Activated naive CD8-positive, alpha-beta T cell treated with anti-CD3 and anti-CD28 coated beads, Interleukin-2, amount 50 U/mL, for 16 hours (primary cell): ENCODE measurements at places on chromosomes 1 and 21.

GRCh38 chr21:33860332-33860879 lies 55.2 kb downstream of the ATP5PO start:
- DNase-seq = no peak

DNA sequence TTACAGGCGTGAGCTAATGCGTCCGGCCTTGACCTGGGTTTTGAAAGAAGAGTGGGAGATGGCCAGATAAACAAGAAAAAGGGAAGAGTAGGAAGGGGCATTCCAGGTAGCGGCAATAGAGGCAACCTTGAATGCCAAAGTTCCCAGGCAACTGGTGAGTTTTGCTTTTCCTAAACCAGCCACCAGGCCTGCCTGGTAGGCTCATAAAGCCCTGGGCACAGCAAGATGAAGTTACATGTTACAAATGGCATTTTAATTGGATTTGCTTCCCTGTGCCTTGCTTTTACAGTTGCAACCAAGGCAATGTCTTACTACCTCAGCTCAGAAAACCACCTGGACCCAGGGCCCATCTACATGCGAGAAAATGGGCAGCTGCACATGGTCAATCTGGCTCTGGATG lies 5.5 kb downstream of the LRRC42 start:
- DNase-seq = no peak

DNA sequence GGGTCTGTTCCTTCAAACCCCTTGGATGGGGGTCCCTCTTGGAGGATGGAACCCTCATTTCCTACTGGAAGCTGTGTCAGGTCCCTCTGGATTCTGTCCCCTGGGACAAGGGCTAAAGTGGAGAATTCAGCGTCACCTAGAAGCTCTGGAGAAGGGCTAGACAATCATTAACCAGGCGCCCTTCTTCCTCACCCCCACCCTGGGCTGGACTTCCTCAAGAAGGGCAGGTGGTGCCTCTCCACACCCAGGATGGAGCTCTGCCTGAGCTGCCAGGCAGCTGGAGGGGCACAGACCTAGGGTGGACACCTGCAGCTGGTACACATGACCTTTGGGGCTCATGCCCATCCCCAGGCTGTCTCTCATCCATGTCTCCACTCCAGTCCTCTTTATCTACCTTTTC lies 3.6 kb downstream of the CELF3 start:
- no peak for DNase-seq

- DNase-seq = no peak
Measured at GRCh38 chr1:113758631-113759332, 504 bp downstream of the PHTF1 start.

GRCh38 chr1:233268389-233269022 lies 27.0 kb downstream of the PCNX2 start:
- DNase-seq = no peak

- DNase-seq = no peak
Measured at GRCh38 chr1:56625819-56626440, 19.2 kb upstream of the PRKAA2 start.

DNA sequence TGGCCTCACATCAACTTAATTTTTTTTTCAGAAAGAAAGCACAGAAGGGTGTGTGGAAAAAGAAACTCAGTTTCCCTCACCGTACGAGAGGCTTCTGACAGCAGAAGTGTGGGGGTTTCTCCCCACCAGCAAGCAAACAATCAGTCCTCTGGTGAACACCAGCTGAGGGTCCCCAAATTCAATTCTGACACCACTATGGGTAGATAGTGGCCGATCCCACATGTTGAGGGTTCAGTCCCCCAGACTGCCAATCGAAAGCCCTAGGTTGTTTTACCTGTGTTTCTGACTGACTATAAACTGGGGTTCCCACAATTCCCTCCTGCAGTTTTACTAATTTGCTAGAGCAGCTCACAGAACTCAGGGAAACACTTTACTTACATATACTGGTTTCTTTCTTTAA lies 2.1 kb downstream of the IFI6 start:
- no peak for DNase-seq

DNA sequence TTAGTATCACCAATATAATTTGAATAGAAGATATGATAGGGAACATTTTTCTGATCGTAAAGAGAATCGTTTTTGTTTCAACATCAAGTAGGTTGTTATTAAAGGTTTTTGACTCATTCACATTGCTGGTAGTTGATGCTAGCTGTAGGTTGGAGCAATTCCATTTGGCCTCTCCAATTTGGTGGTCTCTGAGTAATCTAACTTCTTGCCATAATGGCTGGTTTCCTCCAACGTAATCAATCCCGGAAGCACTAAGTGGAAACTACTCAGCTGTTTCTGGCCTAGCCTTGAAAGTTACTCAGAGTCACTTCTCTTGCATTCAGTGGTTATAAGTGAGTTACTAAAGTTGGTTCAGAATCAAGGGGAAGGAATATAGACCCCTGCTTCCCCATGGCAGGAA lies 26.0 kb downstream of the RCOR3 start:
- DNase-seq = no peak

DNA sequence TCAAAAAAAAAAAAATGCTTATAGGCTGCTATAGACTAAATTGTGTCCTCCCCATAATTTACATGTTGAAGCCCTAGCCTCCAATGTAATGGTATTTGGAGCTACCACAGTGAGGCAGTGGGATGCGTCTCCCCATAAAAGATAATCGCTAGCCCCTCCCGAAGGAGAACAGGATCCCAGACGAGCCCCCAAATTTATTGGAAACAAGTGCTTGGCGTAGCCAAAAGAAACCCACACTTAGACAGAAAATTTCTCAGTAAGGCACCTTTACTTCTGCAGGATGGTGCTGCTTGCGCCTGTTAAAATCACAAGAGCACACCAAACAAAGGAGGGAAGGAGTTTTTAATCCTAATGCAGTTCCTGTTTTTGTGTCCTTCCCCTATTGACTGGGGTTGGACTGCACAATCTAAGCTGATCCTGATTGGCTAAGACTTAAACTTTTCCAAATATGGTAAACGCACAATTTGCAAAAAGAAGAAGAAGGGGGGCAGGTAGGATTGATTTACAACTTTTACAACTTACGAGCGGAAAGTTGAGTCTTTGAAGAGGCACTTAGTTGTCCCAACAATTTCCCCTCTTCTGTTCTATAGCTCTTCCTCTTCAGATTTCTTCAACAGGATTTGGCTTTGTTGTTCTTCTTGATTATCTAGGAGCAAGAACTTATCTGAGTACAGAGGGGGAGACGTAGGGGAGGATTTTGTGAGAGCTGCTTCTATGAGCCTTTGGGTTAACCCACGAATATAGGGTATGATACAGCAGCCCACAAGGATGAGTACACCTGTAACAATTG lies 3.0 kb upstream of the IPP start:
- DNase-seq = no peak

GRCh38 chr1:208437401-208437800 lies 193.2 kb upstream of the PLXNA2 start:
- DNase-seq = no peak

GRCh38 chr1:59183749-59184317 lies 113.1 kb upstream of the FGGY start:
- no peak for DNase-seq

- DNase-seq = peak; percentile 33
Measured at GRCh38 chr1:16078925-16079656, 5.6 kb upstream of the FAM131C start.

DNA sequence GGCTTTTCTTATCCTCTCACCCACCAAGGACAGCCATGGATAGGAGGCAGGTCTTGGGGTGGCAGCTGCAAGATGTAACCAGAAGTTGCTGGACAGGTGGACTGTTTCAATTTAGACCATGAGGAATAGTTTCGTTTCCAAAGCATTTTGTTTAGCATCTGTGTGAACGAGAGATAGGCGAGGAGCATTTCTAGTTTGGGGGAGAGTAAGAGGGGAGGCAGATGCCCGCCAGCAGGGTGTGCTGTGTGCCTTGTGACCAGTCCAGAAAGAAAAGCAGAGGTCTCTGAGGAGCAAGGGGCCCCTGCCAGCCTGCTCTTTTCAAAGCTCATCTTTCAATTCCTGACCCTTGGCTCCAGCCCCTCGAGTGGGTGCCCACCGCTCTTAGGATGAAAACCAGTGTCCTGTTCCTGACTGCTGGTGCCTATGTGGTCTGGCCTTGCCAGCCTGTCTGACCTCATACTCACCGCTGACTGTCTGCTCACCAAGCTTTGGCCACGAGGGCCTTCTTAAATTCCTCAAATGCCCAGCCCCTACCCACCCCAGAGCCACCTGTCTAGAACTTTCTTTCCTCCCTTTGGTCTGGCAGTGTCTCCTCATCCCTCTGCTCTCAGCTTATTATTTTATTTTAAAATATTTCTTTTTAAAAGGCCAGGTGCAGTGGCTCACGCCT lies 8.5 kb downstream of the SERINC2 start:
- DNase-seq = no peak

- peak; percentile 82 for DNase-seq
Measured at GRCh38 chr1:47437447-47438164, at the start of gene FOXD2. FOXD2 (plus strand) TSS chr1:47438044; CDS start chr1:47438136, 92 bp downstream.

DNA sequence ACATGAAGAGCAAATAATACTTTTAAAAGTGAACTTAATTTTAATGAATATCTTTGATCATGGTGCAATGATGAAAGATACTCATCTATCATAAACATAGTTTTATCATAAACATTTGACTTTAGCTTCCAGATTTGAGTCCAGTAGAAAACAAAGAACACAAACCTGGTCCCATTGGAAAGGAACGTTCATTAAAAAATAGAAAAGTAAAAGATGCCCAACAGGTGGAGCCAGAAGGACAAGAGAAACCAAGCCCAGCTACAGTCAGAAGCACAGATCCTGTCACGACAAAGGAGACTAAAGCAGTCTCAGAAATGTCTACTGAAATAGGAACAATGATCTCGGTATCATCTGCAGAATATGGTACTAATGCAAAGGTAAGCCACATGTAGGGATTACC lies 55.6 kb upstream of the MYOCOS start:
- no peak for DNase-seq

GRCh38 chr1:53463961-53464899 lies 5.0 kb downstream of the DMRTB1 start:
- no peak for DNase-seq

DNA sequence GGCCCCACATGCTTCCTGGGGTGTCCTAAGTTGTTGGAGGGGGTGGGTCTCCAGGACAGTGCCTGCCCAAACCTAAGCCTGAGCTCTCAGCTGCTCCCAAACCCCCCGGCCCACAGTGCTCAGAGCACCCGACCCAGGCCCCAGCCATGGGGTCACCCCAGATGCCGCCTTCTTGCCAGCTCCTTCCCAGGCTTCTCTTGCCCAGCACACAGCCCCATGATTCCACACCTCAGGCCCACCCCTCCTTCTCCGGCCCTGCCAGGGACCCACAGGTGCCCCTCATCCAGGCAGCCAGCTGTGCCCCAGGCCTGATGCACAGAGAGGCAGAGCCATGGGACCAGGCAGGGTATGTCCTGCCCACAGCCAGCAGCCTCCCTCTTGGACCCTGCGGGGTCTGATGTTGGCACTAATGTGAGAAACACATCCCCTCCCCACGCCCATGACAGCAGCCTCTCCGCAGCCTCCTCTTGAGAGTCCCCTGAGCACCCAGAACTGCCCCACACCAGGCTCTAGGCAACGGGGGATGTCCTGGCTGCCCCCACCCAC lies 4.9 kb downstream of the WNT9A start:
- DNase-seq = no peak

- DNase-seq = no peak
Measured at GRCh38 chr1:2145946-2146835, 48.4 kb downstream of the FAAP20 start.

GRCh38 chr1:154598871-154599635 lies 8.9 kb downstream of the ADAR start:
- no peak for DNase-seq

- no peak for DNase-seq
Measured at GRCh38 chr1:169235568-169235967, 129.1 kb downstream of the ATP1B1 start.

- no peak for DNase-seq
Measured at GRCh38 chr1:17218939-17219338, 14.0 kb downstream of the PADI1 start.

DNA sequence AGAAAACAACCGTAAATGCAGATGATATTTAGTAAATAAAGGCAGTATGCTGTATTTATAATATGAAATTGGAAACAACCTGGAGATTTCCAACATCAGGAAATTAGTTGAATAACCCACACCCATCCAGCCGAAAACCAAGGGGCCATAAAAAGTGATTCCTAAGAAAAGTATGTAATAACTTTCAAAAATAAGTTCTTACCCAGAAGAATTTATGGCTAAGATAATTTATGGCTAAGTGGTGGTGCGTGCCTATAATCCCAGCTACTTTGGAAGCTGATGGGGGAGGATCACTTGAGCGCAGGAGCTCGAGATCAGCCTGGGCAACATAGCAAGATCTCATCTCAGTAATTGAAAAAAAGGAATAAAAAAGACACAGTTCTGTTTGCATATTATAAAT lies 43.2 kb downstream of the TMCO4 start:
- DNase-seq = no peak

- no peak for DNase-seq
Measured at GRCh38 chr1:22228074-22228473, 85.2 kb upstream of the WNT4 start.

DNA sequence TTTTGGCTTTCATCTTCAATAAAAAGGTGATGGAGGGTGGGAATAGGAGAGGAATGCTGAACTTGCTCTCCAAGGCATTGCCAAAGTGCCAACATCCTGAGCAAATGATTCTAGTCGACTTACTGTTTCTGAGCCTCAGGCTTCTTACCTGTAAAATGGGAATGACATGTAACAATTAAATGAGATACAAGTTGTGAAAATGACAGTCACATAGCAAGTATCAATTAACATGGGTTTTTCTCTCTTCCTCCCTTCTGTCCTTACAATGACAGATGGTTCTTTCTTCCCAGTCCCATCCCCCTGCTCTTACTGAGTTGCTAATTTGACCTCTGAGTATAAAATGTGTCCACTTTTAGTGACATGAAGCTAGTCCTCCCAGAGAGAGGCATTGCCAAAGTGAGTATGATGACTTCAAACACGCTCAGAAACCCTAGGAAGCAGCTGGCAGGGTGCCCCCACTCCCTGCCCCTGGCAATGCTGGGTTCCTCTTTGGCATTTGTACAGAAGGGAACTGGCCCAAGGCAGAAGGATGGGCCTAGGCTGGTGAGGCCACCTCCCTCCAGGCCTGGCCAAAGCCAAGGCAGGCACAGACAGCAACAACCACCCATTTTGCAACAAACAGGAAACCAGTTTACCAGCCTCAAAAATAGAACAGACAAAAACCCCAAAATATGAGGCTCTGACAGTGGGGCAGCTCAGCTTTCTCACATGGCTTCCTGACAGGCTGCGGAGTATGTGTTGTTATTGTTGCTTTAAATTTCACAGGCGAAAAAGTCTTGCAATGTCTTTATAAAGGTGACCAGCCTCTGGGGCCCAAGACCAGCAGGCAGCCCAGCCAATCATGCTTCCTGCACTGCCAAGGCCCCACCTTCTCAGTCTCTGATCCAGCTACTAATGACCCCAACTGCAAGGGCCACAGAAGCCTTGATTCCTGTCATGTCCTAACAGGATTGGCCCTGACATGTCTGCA lies 115.9 kb downstream of the HIVEP3 start:
- no peak for DNase-seq
